D341Med (cell line): ENCODE measurements at places on chromosomes 2 and 18.
A peak's percentile ranks its signal among the peaks of the same experiment; 100 is the strongest.

DNA sequence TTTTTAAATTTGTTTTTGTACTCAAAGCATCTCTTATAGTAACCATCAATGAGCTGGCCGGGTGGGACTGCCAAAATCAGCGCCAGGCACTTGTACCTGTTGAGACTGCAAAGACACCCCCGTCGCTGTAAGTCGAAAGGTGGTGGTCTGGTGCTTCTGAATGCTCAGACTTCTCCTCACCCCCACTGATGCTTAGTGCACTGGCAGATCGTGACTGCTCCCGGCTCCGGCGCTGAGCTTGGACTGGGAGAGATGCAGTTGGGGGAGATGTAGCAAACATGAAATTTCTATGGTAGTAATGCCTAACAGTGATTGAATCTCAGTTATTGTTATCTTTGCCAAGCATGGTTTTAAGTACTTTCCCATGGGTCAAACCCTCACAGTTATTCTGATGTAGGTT, 80.6 kb downstream of the RIF1 start:
- no peak for DNase-seq

DNA sequence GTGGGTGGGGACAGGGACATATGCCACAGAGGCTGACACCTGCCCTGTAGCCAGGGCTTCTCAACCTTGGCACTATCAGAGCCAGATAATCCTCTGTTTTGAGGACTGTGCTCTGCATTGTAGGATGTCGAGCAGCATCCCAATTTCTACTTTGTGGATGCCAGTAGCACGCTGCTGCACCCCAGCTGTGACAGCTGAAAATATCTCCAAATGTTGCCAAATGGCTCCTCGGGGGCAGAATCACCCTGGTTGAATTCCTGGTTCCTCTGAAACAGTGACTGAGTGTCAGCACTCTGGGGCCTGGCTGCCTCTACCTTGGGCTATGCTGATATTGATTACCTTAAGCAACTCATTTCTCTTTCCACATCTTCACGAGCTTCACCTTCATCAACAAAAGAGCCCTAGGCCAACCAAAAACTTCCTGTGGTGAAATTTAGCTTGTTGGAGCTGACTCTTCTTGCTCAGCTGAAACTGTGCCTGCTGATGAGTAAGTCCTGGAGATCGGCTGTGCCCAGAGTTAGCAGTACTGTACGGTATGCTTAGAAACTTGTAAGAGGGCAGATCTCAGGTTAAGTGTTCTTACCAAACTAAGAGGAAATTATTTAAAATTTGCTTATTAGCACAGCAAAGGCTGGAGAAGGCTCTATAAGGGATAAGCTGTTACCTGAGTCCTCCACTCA, 138.1 kb downstream of the SEPTIN10 start:
- no peak for DNase-seq

GRCh38 chr2:205868053-205868452, 185.8 kb downstream of the NRP2 start:
- no peak for DNase-seq

DNA sequence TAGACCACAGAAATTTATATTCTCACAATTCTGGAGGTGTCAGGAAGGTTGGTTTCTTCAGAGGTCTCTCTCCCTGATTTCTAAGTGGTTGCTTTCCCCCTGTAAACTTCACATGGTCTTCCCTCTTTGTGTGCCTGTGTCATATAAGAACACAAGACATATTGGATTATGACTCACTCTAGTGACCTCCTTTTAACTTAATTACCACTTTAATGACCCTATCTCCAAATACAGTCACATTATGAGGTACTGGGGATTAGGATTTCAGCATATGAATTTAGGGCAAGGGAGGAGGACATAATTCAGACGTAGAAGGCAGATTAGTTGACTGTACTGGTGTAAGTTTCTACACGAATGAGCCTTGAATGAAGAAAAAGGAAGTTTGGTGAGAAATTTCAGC, 38.2 kb upstream of the EPHA4 start:
- DNase-seq: no peak

DNA sequence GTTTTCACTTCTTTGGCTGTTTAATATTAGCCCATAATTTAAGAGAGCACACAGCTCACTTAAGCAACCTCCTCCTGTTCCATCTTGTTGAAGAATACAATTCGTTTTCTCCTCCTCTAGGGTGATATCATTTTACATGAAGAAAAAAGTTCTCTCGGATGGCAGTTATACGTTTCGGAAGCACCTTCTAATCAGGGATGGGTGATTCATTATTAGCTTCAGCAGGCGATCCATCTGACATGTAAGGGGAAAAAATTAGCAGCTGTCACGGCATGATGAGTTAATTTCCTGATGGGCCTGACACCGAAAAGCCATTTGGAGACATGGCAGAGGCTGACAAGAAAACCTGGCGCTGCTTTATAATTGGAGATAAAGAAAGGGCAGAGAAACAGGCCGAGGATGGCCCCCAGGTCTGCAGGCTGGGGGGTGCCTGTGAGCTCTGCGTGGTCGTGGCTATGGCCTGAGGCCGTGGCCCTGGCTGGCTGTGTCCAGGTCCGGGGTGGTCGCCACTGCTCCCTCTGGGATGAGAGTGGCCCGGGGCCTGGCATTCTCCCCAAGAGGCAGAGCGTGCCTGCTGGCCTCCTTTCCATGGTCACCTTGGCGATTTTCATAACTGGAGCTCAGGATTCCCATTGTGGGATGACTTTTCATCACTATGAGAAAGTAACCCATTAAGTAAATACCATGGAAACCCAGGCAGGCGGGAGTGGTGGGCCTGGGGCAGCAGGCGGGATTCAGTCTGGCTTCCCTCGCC, 140.1 kb downstream of the PTGR3 start:
- DNase-seq: peak; percentile 37

GRCh38 chr2:223894968-223895367, 50.2 kb downstream of the WDFY1 start:
- DNase-seq: no peak

- DNase-seq: no peak
Observed at GRCh38 chr2:24088821-24089359, 4.3 kb upstream of the TP53I3 start.

- no peak for DNase-seq
Observed at GRCh38 chr2:30484995-30485394, 37.9 kb downstream of the LCLAT1 start.

DNA sequence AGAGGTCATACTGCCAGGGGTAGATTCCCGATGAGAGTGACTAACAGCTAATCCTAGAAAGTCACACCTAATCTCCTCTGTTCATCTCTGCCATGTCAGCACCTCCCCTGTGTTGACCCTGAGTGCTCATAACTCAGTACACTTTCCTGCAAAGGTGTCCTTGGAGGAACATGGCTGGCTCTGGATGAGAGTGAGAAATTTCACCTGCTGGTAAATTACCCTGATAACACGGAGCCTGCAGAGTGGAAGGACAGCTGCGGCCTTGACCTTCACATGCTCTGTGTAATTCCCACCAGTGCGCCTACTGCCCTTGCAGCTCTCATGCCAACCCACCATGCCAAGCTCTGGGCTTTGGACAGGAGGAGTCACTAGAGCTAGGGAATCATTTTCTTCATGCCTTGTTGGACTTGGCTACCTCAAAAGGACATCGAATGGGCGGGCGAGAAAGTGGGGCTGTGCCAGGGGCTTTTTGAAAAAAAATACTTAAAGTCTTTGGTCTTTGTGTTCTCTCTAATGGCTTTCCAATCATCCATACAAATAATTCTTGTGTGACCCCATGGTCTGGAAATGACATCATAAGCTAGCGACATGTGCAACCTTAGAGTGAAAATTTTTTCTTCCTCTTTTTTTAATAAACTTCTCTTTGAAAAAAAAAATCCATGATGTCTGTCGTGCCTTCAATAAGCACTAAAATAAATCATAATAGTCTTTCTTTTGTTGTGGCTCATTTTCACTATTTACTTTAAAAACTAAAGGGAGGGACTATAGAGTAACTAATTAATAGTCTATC, 319.9 kb downstream of the MYCN start:
- no peak for DNase-seq

DNA sequence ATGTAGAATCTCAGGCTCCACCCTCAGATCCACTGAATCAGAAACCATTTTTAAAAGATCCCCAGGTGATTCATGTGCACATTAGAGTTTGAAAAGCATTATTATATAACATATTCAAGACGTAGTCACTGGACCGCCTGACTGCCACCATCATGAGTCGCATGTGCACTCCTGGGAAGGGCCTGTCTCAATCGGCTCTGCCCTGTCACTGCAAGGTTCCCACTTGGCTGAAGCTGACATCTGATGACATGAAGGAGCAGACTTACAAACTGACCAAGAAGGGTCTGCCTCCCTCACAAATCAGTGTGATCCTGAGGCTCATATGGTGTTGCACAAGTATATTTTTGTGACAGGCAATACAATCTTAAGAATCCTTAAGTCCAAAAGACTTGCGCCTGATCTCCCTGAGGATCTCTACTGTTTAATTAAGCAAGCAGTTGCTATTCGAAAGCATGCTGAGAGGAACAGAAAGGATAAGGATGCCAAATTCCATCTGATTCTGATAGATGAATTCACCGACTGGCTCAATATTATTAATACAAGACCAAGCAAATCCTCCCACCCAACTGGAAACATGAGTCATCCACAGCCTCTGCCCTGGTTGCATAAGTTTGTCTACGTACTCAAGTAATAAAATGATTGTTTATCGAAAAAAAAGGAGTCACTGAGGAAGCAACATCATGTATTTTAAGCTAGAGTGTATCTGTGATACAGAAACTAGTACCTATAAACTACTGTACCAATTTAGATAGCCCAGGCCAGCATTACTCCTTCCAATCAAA, 26.2 kb downstream of the ATAD2B start:
- peak; percentile 26 for DNase-seq

- DNase-seq: no peak
Observed at GRCh38 chr18:61785588-61785987, 107.2 kb downstream of the RNF152 start.

DNA sequence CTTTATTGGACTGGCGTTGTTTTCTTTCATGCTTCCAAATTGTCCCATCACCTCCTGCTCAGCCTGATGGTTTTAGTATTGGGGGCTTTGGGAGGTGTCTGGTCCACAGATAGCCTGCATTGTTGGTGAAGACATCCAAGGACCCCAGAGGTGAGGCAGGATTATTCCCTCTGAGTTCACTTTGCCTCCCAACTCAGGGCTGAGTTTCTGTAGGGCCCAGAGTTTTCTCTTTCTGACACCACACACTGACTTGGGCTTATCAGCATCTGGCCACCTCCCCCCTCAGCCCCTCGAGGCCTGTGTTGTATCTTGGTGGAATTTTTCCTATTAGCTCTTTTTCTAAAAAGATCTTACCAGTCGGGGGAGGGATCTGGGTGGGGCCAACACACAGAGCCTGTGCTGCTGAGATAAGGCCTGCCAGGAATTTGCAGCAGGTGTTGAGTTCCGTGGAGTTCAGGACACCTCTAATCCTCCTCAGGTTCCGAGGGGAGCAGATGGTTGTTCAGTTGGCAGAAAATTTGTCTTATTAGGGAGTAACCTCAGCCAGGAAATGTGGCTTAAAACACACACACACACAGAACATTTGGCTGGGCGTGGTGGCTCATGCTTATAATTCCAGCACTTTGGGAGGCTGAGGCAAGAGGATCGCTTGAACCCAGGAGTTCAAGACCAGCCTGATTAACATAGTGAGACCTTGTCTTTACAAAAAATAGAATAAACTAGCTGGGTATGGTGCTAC, 7.3 kb downstream of the EMILIN2 start:
- DNase-seq: peak; percentile 78

DNA sequence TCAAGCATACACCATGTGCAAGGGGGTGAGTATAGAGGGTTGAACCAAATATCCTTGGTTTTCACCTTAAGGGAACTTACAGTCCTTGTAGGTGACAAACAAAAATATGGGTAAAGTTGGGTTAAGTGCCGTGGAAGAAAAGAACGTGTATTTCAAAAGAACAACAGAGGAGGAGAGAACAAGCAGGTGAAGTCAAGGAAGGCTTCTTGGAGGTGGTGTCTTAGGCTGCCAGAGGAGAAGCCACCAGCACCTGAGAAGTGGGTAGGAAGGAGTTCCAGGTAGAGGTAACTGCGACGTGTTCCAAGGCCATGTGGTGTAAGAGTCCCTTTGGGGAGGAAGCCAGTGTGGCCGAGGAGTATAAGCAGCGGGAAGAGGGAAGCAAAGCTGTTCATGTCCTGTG, 27.2 kb downstream of the CABLES1 start:
- DNase-seq: no peak

- DNase-seq: no peak
Observed at GRCh38 chr2:200428961-200429665, 80.8 kb downstream of the KCTD18 start.

DNA sequence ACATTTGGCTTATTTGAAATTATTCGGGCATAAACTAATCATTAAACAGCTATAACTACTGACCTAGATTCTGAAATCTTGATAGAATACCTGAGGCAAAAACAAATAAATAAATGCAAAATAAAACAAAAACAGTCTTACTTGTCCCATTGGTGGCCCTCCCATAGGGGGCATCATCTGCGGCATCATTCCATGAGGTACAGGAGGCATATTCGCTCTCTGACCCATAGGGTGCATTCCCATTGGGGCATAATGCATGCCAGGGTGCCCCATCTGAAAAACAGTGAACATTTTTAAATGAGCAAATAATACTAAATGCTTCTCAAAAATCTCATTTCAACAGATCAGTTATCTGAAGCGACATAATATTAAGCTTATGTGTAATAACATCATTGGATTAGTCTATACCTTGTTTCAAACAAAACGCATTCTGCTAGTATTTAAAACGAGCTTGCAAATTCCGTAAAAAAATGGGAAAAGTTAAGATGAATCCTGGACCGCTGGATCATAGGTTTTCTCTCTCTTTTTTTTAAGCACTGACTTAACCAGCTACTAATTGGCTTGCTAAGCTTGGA, 1.3 kb downstream of the PRPF40A start:
- peak; percentile 44 for DNase-seq

DNA sequence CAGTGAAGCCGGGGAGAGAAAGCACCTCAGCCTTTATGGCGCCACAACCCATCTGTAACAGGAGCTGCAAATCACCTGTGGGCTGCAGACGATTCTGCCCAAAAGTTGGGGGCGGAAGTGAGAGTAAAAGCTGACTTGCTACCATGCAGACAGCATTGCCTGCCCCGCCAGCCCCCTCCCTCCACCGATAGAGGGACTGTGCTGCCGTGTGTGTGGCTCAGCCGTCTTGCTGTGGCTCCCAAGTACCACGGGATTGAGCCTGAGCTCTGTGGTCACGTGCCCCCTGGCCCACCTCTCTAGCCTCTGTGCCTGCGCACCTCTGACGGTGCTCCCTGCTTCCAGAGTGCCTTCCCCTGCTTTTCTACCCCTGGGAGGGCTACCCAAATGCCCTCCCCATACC, 79.6 kb downstream of the GLI2 start:
- no peak for DNase-seq

DNA sequence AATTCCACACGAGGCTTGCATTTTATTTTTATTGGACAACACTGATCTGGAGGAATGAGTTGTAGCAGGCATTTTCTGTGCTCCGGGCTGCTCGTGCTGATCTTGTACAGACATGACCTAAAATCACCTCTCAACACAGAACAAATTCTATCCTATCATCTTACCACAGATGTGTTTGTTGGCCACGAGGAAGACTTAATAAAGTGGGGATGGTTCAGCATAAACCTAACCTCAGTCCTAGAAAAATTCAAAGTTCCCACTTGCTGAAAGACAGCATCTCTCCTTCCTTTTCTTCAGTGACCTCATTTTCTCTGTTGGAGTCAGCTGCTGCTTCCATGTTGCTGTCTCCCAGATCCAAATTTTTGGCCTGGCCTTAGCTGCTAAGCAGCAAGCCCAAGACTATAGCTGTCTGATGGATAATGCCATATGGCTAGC, 45.3 kb downstream of the RBKS start:
- DNase-seq: no peak
